ENCODE measurements at places on chromosomes 7 and 10. TPM values are rescaled to one million over a fixed set of nuclear protein-coding genes. Genes with fewer than 3 reads are reported as not detected.
A peak's percentile ranks its signal among the peaks of the same experiment; 100 is the strongest.

Gene CYP2C9
- 0.76 TPM for total RNA-seq

Gene MMP21
- total RNA-seq, result not detected

Gene ST8SIA6
- 1.3 TPM for total RNA-seq

Gene GPNMB
- total RNA-seq, result 2.8 TPM

Gene LRRC18
- not detected for total RNA-seq

Gene TAC1
- not detected for total RNA-seq

Gene DDIT4
- total RNA-seq, result 462 TPM

Gene HHEX
- 11.0 TPM for total RNA-seq

Gene GOLGA7B
- total RNA-seq, result 1.0 TPM

Gene SEC31B
- 30.9 TPM for total RNA-seq

Gene ZNF804B
- not detected for total RNA-seq

Gene C10orf67
- not detected for total RNA-seq

Gene CHAT
- not detected for total RNA-seq

Gene SLIT1
- total RNA-seq, result 0.42 TPM

Gene CYP26C1
- total RNA-seq, result 0.07 TPM

Gene KLF14
- 0.93 TPM for total RNA-seq

Gene PNLIPRP1
- total RNA-seq, result 1.6 TPM

Gene FKBP6
- not detected for total RNA-seq

Gene CTAGE4
- total RNA-seq, result 6.0 TPM

Gene CLDN4
- 234 TPM for total RNA-seq

GRCh38 chr10:79004311-79004710 lies 64.5 kb upstream of the ZMIZ1 start:
- no peak for DNase-seq

DNA sequence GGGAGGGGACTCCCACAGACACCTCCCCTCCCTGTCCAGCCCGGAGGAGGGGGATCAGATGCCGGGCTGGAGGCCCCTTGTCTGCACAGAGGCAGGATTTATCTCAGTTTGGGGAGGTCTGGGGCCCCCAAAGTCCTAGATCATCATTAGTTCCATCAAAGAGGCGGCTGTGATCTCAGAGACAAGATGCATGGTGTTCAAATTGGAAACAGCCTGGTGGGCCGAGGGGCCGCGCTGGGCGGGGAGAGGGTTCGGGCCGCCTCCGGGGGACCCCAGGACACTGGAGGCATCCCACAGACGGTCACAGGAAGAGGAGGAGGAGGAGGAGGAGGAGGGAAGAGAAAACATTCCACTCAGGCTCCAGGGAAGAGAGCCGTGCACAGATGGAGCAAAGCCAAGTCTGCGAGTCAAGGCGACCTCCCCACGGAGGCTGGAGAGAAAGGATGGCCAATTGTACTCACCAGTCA lies 69.5 kb upstream of the CUX1 start:
- DNase-seq, result no peak

DNA sequence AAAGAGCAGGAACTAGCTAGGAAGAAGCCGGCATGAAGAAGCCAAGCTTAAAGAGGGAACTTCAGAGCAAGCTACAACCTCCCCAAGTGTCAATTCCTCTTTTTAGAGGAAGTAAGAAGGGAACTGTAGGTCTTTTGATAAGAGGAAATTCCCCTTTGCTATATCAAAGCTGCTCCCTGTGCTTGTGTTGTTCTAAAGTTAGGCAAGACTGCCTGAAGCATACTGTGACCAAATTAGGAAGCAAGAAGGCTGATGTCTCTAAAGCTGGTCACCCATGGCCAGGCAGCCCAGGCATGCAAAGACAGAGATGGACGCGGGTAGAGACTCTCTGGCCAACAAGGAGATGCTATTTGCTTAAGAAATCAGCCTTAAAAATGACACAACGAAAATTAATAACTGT lies 87.9 kb downstream of the RNF216 start:
- DNase-seq, result no peak

GRCh38 chr10:6182454-6183098 lies 20.2 kb upstream of the PFKFB3 start:
- no peak for DNase-seq

DNA sequence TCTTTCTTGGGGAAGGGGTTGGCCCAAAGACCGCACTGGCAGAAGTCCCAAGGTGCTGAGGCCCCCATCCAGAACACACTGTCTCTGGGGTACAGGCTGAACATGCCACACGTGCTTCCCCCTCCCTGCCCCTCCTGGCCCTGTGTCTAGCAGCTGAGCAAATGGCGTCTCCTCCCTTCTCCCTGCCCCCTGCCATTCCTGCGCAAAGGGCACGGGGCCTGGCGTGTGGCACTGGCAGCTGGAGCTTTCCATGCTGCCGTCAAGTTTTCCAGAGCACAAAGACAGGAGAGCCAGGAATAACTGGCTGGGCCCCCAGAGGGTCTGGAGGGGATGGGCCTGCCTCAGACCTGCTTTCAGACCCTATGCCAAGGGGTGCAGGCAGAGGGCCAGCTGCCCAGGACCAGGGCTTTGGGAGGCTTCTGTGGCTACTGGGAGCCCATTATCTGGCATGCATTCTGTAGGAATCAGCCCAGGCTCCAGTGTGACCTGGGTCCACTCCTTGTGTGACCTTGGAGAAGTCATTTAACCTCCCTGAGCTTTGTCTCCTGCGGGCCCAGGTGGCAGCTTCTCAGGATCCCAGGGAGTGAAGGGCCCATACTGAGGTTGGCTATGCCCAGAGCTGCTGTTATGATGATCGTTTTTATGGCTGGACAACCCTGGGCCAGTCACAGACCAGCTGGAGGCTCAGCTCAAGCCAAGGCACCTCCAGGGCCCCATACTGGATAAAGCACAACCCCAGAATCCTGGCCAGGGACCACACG lies 710 bp upstream of the LDB3 start:
- DNase-seq, result no peak

DNA sequence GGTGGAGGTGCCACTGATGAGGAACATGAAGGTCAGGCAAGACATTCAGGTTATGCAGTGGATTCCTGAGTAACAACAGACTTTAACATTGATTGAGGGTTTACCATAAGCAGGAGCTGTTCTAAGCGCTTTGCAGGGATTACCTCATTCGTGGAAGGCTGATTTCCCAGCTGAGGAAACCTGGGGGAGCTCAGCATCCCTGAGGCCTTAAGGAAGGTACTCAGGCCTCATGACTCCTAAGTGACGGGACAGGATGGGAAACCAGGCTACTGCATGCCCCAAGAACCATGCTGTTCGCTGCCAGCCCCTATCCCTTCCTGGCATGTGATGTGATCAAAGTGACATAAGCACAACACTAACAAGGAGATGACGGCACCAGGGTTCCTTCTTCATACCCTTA lies 143.6 kb upstream of the NFE2L3 start:
- no peak for DNase-seq

DNA sequence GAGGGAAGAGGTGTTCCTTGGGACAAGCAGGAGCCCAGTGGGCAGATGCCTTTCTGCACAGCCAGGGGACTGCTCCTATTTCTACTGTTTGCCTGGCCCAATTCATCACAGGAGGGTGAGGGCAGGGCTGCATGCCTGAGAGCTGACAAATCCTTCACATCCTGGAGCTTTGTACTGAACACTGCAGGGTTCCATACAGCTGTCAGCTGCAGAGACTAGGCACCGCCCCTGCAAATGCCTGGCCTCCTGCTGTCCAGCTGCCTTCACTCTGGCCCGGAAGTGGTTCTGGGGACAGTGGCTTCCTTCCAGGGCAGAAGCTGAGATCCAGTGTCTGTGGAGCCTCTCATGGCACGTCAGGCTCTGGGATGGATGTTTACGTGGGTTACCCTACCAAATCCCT lies 470.7 kb downstream of the DNAJB6 start:
- peak; percentile 40 for DNase-seq

DNA sequence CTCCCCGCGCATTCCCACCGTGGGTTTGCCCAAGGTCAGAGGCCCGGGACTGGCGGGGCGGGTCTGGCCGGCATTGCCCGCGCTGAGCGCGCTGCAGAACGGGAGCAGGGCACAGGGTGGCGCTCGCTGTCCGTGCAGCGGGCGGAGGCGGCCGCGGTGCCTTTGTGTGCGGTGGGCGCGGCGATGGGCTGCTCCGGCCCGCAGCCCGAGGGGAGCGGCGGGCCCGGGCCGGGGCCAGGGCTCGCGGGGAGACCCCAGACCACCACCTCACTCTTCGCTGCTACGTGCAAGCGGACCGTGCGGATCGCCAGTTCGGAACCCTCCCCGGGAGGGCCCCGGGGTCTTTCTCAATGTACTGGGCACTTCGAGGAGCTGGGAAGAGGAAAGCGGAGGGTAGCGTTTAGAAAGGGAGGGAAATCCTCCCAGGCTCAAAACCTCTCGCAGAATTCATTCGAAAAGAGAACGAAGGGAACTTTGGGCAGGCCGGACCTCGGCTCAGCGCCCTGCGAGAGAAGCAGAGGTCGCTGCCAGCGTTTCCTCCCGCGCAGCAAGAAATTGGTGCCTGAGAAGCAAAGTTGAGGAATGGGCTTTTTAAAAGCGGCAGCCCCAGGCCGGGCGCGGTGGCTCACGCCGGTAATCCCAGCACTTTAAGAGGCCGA lies 8.5 kb downstream of the SP8 start:
- no peak for DNase-seq

- DNase-seq, result peak; percentile 45
These were observed 42.9 kb downstream of the CD36 start for GRCh38 chr7:80681272-80681885.

DNA sequence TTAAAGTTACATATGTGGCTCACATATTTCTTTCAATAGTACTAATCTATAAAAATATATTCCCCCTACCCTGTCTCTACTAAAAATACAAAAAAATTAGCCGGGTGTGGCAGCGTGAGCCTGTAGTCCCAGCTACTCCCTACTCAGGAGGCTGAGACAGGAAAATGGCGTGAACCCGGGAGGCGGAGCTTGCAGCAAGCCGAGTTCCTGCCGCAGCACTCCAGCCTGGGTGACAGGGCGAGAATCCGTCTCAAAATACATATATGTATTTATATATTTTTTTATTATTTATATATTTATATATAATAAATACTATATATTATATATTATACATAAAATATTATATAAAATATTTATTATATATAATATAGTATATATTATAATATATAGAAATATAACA lies 69.7 kb upstream of the GRM3 start:
- DNase-seq, result no peak

- no peak for DNase-seq
These were observed 663.2 kb upstream of the ANKRD30A start for GRCh38 chr10:36462194-36462593.

DNA sequence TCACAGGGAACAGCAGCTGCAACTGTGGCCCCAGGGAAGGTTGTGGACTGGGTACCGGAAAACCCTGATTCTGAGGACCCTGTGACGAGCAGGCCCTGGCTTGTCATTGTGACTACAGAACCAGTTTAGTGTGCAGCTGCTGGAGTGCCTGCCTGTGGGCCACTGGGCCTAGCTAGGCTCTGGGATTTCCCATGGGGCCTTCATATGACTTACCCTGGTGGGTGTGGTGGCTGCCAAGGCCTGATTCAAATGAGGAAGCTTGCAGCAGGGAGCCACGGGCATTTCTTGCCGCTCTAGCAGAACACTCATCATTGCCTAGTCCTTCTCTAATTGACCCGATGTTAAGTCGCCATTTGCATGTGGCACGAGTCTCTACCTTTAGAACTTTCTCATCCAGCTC lies 14.7 kb upstream of the CAMK2G start:
- DNase-seq, result peak; percentile 63

- DNase-seq, result no peak
These were observed 23.9 kb downstream of the RNF133 start for GRCh38 chr7:122675011-122675410.

DNA sequence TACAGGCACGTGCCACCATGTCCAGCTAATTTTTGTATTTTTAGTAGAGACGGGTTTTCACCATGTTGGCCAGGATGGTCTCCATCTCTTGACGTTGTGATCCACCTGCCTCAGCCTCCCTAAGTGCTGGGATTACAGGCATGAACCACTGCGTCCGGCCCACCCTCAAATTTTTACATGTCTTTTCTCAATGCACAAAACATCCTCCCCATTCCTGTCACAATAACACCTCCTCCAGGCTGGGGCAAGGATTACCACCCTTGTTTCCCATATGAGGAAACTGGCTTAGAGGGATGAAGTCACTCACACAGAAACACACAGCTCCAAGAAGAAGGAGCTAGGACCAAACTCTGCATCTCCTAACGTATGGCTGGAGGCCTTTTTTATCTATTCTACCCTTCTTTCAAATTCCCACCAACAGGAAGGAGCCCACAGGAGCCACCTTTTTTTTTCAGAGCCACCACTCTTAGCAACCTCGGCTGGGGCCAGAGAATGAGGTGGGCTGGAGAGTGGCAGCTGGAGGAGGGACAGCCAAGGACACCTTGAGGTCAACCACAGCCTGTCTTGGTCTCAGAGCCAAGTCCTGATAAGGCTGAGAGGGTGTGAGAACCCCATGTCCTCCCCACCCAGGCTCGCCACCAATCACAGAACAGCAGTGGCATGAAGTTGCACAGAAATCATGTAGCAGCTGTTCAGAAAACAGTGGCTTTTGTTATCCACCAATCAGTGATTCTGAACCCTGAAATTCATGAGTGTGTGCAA lies 113.1 kb upstream of the PDLIM1 start:
- no peak for DNase-seq

GRCh38 chr10:921471-922414 lies 9.8 kb downstream of the LARP4B start:
- DNase-seq, result no peak

DNA sequence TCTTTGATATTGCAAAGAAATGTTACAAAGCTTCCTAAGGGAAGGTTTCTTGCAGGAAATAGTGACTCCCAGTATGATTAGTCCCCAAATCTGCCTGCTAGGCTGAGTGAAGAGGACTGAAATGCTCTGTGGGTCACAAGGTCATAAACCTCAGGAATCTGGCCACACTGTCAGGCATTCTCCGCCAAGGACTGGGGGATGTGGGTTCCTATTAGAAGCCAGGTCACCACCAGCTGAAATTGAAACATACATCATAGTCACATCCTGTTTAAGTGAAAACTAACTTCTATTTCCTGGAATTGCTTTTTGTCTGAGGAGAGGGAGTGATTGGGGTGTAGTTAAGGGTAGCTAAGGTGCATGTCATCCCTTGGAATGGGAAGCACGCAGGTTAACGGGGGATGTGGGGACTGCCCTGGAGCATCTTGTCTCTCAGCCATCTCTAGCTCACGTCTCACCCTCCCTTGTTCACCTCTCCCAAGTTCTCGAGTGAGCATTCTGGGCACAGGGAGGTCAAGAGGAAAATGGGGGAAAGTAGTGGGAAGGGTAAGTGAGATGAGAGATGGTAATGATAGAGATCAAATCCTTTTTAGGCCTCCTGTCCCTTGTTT lies 12.0 kb upstream of the GSAP start:
- DNase-seq, result no peak

DNA sequence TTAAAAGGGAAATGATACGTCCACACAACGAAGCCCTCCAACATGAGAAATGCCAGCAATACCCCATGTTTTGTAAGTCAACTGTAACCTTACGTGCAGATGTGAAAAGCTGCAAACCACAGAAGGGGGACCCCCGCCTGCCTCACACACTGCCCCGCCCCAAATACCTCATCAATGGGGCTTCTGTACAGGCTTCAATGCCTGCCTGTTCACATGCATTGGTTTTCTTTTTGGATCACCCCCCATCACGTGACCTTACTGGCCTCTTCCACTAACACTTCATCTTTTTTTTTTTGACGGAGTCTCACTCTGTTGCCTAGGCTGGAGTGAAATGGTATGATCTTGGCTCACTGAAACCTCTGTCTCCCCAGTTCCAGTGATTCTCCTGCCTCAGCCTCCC lies 224.0 kb downstream of the TNS3 start:
- no peak for DNase-seq

- DNase-seq, result no peak
These were observed 119.1 kb downstream of the TFEC start for GRCh38 chr7:115911465-115911864.

- no peak for DNase-seq
These were observed 107.6 kb upstream of the ZNF92 start for GRCh38 chr7:65265933-65266519.

GRCh38 chr7:57449904-57450303 lies at the start of gene ZNF716:
TSS of gene ZNF716 (plus strand) at chr7:57450177. CDS start at chr7:57450289, 112 bp downstream.
- no peak for DNase-seq

All from HCT116 (cell line).